ENCODE measurements at places on chromosomes 6 and 20.
A peak's percentile ranks its signal among the peaks of the same experiment; 100 is the strongest.

DNA sequence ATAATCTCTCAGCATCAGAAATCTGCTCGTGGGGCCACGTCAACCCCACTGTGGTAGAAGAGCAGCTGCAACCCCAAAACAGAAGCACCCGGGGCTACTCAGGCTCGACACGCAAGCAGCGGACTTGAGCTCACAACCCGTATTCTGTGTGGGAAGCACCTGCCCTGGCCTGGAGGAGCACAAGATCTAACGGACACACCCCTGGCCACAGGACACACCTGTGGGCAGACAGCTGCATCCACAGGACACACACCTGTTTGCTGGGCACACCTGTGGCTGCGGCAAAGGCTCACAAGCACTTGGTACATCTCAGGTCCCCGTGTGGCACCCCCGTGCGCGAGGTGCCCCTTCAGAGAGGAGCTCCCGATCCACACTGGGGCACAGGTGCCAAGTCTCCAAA, 36.5 kb downstream of the ZBTB46 start:
- no peak for DNase-seq

- DNase-seq, result no peak
These were observed 48.0 kb upstream of the BCAS1 start for GRCh38 chr20:54118220-54119001.

DNA sequence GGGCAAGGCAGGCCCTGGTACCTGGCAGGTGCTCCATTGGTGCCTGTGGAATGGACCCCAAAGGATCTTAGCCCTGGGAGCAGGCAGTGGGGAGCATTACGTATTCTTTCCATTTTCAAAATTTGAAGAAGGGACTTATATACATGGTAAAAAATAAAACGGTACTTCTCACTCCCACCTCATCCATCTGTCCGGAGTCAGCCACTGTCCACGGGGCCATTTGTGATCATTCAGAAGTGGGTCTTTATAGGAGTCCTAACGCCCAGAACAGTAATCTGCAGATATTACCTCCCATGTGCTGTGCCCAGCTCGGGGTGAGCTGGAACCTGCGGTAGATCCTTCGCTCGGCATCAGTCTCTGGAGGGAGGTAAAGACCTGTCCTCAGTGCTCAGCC, 110.4 kb downstream of the SYCP2 start:
- DNase-seq, result no peak

- no peak for DNase-seq
These were observed 36.7 kb upstream of the PCSK2 start for GRCh38 chr20:17189976-17190695.

GRCh38 chr6:11009353-11009752, 34.8 kb downstream of the ELOVL2 start:
- DNase-seq, result no peak

DNA sequence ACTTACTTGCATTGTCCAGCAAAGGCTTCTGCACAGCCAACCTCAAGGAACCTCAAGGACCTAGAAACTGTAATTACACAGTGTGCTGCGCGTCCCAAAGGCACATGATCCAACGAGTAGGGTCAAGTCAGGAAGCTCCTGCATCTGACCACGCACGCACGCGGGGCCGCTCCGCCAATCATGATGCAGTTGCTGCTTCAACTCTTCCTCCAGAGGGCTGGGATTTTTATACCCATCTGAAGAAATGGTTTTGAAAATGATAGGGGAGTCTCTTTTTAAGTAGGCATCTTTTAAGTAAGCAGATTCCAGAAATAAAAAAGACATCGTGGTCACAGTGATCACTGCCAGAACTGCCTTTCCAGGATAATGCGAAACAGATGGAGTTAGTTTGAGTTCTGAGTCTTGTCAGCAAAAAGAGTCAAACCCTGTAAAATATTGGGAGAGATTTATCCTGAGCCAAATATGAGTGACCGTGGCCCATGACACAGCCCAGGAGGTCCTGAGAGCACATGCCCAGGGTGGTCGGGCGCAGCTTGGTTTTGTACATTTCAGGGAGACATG, 34.0 kb downstream of the KIF25 start:
- no peak for DNase-seq

- DNase-seq, result peak; percentile 71
These were observed 38.7 kb upstream of the RIPOR2 start for GRCh38 chr6:24974182-24975171.

- no peak for DNase-seq
These were observed 9.5 kb upstream of the PNRC1 start for GRCh38 chr6:89071036-89071435.

GRCh38 chr6:12012558-12013306, 620 bp downstream of the HIVEP1 start:
- peak; percentile 25 for DNase-seq

- DNase-seq, result no peak
These were observed 541.6 kb upstream of the POU3F2 start for GRCh38 chr6:98292810-98293209.

GRCh38 chr6:10266061-10266460, 148.8 kb downstream of the TFAP2A start:
- no peak for DNase-seq

DNA sequence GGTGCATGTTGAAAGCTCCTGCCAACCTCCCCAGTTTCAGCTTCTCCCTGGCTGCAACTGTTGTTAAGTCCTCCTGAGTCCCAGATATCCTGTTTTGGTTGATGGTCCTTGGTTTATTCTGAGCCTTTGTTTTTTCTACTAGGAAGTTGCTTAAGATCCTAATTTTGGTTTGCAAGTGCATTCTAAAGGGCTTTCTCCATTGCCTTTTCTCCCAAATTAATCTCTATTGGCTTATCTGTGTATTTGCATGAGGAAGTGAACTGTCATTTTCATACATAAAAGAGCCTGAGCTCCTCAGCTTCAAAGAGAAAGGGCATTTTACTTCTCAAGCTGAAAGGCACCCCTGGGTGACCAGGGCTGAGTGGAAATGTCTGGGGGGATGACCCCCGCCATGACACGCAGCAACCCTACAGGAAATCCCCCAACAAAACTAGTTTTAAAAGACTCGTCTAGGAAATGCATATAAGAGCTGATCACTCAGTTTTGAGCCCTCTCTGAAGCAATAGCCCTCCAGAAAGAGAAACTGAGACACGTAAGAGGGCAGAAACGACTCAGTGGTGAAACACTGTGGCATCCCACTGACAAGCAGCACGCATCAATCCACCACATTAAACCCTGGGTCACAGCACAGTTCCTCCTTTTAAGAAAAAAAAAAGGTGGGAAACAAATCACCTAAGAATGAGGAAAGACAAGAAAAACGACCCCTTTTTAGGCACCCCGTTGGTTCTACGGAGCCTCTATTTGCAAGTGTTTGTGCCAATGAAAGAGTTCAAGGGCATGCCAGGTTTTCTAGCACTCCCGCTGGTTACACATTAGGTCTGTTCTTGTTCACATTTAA, 140.9 kb downstream of the THBS2 start:
- peak; percentile 99 for DNase-seq

GRCh38 chr6:110322874-110323242, 35.3 kb downstream of the METTL24 start:
- peak; percentile 7 for DNase-seq

DNA sequence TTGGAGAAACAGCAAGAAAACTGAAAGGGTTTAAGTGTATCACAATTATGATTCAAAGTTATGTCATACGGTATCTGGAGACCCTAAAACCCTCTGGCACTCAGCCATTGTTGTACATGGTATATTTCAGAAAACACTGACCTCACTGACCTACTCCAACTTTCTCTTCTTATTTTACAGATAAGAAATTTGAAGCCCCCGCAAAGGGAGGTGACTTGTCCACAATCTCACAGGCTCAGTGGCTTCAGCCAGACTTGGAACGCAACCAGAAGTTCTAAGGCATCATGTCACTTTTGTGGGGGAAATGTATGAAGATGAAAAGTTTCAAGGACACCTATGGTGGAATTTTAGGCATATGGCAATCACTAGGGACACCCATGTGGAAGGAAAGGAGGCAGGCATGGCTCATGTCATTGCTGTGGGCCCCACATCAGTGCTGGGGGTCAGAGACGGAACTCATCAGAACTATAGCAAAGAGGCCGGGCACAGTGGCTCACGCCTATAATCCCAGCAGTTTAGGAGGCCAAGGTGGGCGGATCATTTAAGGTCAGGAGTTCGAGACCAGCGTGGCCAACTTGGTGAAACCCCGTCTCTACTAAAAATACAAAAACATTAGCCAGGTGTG, 5.2 kb upstream of the TRIB3 start:
- no peak for DNase-seq

GRCh38 chr6:1217396-1217795, 94.5 kb upstream of the FOXQ1 start:
- DNase-seq, result no peak

GRCh38 chr20:42260184-42260583, 642.0 kb upstream of the CHD6 start:
- DNase-seq, result no peak

DNA sequence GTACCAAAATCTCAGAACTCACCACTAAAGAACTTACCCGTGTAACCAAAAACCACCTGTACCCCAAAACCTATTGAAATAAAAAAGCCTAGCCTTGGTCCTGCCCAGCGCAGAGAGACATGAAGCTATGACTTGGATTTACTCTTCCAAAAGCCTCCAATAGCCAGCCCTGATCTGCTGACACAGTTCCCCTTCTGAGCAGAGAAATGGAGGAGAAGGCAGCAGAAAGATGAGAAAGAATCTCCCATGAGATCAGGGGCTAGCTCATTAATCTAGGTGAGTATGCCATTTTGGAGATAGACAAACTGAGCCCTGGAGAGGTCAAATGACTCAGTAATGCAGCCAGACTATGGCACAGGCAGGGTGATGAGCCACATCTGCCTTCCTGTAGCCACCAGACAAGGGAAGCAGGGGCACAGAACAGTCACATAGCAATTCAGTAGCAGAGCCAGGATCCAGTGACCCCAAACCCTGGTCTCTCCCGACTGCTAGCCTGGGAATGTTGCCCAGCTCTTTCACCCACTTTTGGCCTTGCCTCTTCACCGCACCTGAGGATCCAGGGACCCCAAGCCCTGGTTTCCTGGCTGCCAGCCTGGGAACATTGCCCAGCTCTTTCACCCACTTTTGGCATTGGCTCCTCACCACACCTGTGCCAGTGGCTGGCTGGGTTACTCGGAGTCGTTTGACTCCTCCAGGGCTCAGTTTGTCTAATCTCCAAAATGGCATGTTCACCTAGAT, 7.2 kb upstream of the SDCBP2 start:
- no peak for DNase-seq

DNA sequence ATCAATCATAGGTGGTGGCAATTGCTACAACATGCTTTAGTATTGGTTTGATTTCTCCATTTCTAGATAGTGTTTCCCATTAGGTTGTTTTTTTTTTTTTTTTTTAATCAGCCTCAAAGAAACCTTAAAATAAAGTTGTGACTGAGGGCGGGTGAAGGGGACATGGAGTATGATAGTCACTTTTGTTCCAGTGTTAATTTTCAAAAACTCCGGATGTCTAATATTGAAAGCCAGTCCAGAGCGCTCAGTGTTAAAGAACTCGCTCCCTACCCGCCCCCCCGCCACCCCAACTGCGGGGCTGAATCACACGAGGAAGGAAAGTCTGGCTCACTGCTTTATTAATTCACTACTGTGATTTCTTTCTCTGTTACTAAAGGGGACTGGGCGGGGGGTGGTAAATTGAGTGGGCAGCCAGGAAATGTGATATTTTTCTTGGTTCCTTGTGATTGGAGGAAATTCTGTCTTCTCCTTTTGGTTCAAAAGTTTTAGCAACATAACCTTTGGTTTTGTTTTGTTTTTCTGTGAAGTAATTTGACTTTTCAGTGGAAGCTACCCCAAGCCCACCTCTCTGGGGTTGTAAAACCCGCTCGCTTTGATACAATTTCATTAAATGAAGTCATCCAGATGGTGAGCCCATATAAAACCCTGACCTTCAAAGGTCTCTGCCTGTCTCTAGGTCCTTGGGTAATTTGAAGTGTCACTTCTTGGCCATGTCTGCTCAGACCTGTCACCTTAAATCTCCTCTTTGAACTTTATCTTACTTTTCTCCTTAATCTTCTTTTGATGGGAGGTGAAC, 38.0 kb downstream of the TNFAIP3 start:
- DNase-seq, result no peak

DNA sequence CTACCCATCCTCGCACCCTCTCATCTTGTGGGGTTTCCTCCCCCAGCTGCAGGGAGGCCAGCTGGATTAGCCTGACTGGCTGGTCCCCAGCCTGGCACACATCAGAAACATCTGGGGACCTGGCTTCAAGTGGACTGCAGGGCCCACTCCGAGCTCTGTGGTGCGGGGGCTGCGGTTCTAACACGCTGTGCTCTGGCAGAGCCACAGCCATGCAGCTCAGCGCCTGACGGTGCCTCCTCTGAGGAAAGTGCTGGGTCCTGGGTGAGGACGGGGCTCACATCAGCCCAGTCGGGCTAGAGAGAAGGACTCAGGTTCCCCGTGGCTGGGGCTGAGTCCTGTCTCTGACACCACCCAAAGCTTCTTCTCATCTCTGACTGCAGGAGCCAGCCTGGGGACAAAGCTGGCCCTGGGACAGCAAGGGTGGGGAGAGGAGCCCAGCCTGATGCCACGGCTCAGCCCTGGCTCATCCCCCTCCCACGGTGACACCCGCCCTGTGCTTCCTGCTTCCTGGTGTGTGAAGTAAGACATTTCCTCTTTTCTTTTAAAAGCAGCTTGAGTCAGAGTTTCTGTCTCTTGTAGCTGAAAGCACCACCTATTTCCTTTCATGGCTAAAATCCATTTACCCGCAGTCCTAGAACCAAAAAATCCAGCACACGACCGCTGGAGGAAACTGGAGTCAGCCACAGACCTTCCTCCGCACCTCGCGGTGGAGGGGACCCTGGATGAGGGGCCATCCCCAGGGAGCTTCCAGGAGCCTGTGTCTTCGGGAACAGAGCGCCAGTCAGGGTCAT, 127.4 kb upstream of the AFDN start:
- peak; percentile 95 for DNase-seq

DNA sequence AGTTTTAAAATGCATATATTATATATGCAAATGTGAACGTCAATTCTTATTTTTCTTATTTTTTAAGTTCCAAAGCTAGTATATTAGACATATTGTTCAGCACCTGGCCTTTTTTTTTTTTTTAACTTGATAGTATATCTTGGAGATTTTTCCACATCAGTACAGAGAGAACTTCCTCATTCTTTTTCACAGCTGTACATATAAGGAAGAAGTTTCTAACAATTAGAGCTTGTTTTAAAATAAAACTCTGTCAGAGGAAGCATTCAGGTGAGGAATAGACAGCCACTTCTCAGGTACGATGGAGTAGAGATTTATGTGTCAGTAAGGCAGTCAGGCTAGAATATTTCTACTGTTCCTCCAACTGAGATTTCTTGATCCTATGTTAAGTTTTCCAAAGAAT, 233.1 kb upstream of the SUPT3H start:
- peak; percentile 1 for DNase-seq

- no peak for DNase-seq
These were observed 47.7 kb upstream of the SMOC2 start for GRCh38 chr6:168393126-168393870.

GRCh38 chr6:92329208-92329847, 1090.0 kb downstream of the EPHA7 start:
- no peak for DNase-seq
